Right kidney (tissue), 9 donors: ENCODE measurements at places on chromosomes 5 and 9.
A peak's percentile ranks its signal among the peaks of the same experiment; 100 is the strongest.

DNA sequence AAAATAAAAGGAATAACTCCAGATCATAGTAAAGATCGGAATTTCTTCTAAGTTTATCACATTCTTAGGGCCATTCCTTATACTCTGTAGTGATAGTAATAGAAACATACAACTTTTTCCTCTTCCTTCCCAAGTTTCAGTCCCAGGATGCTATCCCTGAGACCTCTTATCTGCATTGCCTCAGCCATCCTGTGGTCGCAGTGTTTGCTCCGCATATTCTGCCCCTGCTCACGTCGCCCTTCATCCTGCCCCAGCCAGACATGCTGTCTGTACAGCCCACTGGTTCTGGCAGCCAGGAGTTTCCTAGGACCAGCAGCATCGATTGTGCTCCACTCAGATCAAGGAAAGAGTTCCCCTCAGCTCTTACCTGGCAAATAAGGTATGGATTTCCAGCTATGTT lies 132.7 kb upstream of the ERCC6L2 start:
- no peak for DNase-seq

GRCh38 chr9:80143899-80144298 lies 572.1 kb downstream of the TLE4 start:
- no peak for DNase-seq

DNA sequence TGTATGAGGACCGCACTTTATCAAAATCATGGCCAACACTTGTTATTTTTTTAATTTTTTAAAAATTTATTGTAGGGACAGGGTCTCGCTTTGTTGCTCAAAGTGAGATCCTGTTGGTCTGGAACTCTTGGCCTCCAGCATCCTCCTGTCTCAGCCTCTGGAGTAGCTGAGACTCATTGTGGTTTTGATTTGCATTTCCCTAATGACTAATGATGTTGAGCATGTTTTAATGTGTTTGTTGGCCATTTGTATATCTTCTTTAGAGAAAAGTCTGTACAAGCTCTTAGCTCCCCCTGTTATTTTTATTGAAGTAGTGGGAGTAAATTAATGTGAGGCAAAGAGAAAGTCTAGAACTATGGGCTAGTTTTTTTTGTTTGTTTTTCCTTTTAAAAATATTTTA lies 1.6 kb upstream of the RPS6 start:
- no peak for DNase-seq

DNA sequence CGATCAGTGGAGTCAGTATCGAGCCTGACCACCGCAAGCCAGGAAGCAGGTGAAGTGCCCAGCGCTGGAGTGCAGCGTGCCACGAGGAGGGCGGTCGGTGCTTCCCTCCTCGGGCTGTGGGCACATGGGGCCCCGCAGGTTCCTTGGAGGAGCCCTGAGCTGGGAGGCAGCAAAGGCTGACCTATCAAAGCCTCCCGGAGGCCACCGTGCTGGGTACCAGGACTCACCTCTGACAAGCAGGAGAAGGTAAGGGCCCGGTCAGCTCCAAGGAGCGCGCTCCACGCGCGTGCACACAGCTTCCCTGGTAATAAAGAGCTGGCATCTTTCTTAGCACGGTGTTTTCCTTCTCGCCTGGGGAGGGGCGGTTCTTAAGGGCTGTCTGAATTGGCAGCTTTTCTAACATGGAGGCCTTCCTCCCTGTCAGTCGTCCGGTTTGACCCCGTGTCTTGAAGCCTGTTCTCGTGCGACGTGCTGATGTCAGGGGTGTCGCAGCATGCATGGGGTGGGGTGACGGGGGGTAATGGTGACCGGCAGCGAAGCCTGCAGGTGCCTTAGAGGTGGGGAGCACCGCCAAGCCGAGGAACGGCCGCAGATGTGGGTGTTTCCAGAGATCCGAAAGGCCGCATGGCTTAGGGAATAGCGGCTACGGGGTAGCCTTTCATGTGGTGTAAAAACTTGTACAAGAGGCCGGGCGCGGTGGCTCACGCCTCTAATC lies 13.1 kb downstream of the PMPCA start:
- DNase-seq, result no peak

DNA sequence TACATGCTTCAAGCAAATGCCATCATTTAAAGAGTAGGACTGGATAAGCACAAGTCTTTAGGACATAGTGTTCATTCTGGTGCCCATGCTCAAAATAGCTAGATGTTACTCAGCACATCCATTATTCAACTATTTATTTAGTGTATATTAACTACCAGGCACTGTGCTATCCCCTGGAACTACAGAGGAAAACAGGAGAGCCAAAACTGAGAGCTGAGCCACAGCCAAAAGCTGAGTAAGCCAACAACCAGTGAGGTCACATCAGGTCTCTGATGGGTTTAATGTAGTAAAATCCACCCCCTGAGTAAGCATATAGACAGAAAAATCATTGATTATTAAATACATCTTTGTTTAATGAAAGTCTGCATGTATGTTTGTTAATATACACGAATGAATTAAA lies 469.3 kb upstream of the DMAC1 start:
- no peak for DNase-seq

DNA sequence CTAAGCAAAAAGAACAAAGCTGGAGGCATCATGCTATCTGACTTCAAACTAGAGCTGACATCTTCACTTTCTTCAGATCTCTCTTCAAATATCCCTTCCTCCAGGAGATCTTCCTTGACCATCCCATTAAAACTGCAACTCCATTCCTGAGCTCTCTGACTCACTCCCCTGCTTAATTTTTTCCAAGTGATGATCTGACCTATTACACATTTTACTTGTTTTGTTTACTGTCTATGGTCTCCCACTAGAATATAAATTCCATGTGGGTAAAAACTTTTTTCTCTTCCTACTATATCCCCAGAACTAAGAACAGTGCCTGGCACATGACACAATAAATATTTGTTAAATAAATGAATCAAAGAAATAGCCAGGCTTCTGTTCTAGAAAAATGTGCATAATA lies 87.5 kb downstream of the SLIT3 start:
- no peak for DNase-seq

- peak; percentile 17 for DNase-seq
Measured at GRCh38 chr5:33556330-33557328, 115.9 kb downstream of the TARS1 start.

DNA sequence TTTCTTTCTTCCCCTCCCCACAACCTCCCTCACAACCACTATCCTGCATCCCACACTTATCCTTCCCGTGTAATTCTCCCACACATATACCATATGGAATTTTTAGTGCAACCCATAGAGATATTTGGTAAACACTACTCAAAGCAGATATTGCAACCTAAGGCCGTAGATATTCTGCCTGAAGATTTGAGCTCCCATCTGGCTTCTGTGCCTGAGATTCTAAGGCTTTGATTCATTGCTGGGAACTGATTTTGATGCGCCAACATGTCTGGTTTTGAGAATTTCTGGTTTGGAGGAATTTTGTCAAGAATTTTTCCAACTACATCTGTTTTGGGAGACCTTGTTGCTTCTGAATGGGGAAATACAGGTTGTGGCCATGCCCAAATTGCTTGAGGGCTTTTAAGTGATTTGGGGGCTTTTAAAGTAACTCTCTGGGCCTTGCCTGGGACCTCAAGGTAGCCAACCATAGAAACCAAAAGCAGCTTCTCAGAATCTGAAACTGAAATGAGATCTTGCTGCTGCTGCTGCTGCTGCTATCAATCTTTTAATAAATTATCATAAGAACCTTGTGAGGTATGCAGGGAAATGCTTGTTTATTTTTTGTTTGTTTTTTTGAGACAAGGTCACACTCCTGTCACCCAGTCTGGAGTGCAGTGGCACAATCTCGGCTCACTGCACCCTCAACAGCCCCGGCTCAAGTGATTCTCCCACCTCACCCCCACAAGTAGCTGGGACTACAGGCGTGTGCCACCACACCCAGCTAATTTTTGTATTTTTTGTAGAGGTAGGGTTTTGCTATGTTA lies 36.2 kb downstream of the PLAC8L1 start:
- DNase-seq, result no peak

- DNase-seq, result no peak
Measured at GRCh38 chr9:9921805-9922204, 691.0 kb downstream of the PTPRD start.

- DNase-seq, result no peak
Measured at GRCh38 chr5:174834081-174834480, 109.7 kb downstream of the MSX2 start.

DNA sequence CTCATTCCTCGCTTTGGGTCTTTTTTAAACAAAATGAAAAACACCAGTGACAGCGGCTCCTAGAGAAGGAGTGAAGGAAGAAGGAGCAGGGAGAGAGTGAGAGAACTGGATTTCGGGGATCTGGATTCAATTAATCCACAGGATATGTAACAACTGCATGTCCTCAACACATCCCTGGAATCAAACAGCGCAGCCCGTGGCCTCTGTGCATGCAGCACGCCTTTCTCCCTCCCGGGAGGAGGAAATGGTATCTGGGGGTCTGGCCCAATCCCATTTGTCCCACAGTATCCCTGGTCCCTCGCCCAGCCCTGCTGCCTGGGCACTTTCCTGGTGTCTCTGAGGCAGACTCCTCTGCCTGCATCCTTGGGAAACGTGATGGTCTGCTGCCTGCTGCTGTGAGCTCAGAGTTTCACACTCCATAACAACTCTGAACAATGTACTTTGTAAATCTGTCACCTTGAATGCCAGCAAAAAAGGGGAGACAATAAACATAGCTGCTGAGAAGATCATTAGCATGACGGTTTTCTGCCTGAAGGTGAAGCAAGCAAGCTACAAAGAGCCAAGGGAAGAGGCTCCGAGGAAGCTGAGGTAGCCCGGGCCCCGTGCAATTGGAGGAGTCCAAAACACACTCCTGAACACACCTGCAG lies 56.1 kb downstream of the PTCH1 start:
- no peak for DNase-seq

- DNase-seq, result no peak
Measured at GRCh38 chr5:19903611-19904010, 84.4 kb downstream of the CDH18 start.

DNA sequence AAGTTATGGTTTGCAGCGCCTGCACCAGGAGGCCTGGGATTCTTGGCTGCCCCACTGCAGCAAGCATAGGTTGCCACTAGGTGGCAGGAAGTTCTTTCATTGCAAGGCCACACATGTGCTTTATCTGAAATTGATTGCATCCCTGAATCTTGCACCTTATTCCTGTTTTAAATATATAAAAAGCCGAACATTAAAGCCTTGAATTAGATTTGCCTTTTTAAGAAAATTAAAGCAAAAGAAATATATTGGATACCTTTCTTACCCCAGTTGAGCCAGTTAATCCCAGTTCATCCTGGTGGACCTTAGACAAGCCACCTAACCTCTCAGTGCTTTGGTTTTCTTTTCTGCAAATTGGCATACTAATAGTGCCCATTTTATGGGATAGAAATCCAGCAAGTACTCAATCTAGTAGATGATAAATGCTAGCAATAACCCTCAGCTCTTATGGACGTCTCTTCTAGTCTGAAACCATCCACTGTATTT lies 6.3 kb upstream of the TRMT10B start:
- DNase-seq, result peak; percentile 16

DNA sequence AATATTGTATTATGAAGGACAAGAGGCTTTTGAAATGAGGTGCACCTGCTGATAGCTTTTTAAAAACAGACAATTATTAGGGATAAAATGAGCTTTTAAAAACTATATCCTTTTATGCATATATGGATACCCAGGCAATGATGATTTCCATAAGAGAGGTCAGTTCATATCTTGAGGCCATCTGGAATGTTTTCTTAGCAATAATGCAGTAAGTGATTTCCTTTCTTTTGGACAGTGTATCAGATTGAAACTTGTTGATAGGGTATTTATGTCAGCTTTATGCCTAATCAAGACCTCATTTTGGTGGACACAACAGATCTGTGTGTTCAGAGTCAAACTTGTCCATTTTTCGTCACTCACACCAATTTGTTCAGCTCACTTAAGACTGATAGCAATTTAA lies 413.5 kb upstream of the WWC1 start:
- no peak for DNase-seq

DNA sequence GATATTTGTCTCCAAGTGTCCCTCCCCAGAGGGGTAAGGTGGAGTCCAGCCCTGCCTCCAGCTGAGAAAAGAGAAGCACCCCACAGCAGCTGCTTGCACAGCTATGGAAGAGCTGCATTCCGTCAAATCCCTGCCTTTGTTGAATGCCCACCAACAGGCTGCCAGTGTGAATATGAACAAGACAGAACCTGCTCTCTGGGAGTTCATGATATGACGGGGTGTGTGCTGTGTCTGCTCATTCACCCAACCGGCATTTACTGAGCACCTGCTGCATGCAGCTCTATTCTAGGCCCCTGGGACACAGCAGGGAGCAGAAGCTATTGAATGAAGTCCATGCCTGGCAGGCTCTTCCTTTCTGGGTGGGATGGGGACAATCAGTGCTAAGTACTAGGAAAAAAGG lies 238.8 kb downstream of the GADD45G start:
- no peak for DNase-seq

DNA sequence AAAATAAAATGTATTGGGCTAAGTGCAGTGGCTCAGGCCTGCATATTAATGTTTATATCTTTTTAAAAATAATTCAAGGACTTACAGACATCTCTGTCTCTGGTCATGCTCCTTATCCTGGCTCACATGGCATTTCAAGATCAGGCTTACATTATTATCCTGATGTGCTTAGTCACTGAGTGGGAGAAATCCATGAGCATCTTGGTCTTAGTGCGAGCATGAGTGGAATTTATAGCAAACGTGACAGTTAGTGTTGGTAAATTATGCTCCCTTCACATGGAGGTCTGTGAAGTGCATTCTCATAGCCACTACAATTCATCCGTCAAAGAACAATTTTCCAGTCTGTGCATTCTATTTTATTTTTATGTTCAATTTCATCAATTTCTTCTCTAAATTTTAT lies 237.8 kb upstream of the EDIL3 start:
- DNase-seq, result no peak

- no peak for DNase-seq
Measured at GRCh38 chr9:84831377-84831776, 161.8 kb downstream of the NTRK2 start.

DNA sequence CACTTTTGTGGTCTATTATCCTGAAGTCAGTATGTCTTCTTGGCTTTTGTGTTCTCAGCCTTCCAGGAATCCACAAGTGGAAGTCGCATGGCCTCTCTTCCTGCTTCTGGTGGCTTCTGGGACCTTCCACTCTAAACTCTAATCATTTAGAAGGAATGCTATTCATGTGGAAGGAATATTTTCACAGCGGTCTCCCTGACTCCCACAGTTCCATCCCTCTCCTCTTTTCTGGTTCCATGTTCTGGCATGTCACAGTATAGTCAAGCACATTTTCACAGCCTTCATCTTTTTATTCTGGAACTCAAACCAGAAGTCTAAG lies 7.3 kb upstream of the RAI14 start:
- DNase-seq, result no peak

- DNase-seq, result no peak
Measured at GRCh38 chr5:118006219-118006618, 982.1 kb downstream of the DTWD2 start.

DNA sequence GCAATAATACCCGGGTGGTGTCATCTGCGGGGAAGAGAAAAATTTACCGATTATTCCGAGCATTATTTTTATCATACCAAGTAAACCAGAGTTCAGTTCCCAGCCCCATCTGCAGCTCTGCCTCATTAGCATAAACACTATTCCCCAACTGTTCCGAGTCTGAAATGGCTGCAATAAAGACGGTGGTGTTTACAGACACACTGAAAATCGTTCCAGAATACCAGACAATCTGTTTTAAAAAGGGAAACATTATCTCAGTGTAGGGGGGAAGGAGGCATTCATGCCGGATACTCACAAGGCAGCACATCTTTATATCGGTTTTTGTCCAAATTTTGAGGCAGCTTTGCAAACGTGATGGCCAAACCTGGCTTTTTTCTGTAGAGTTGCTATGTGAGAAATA lies 70.3 kb upstream of the EPB41L4B start:
- DNase-seq, result no peak
